Hindlimb muscle (tissue), 1 donor: ENCODE measurements at places on chromosomes 5 and 9.

- no peak for DNase-seq
Observed at GRCh38 chr9:99459919-99460318, 237.8 kb downstream of the SEC61B start.

DNA sequence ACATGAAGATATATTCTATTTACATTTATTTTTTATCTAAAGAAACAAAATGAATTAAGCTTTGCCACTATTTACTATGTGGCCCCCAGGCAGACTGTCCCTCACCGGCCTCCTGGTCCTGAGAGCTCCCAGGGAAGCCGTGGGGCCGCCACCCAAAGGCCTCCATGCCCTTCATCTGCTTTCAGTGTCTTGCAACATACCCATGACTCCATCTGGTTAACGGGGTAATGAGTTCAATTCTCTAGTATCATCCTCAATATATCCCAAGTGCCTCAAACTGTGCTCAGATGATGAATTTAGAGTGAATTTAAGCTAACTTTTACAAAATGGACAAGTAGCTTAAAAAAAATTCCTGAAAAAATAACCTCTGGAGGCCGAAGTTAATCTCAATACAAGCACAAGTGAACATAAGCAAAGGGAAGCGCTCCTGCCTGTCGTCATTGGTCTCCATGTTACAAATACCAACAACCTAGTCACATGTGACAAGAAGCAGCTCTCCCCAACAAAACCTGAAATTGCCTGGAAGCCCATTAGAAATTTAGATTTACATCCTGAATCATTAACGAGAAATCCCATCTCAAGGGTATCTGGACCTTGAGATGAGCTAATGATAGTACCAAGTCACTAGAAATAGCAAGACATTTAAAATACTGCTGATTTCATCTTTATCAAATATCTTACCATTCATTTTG, 26.1 kb downstream of the DAP start:
- no peak for DNase-seq

- DNase-seq, result no peak
Observed at GRCh38 chr5:170121321-170121720, 15.6 kb downstream of the FOXI1 start.

- DNase-seq, result no peak
Observed at GRCh38 chr5:109546461-109546860, 136.7 kb upstream of the PJA2 start.

DNA sequence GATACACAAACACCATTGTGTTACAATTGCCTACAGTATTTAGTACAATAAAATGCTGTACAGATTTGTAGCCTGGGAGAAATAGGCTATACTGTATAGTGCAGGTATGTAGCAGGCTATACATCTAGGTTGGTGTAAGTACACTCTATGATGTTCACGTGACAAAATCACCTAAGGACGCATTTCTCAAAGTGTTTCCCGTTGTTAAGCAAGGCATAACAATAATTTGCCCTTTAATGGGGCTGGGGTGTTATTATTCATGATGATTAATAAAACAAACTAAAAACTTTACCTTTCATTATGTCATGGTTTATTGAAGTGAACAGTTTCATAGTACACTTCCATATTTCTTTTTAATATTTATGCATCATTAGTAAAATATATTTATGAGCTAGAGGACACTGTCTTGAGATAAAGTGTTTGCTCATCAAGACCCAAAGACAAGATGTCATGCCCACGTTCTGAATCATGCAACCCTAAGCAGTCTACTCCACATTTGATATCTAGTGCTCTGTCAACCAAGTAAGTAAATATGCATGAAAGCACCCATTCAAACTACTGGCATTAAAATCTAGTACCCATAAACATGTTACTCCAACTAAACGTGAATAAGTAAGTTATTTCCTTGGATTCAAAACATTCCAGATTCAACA, 220.5 kb downstream of the NR2F1-AS1 start:
- no peak for DNase-seq

DNA sequence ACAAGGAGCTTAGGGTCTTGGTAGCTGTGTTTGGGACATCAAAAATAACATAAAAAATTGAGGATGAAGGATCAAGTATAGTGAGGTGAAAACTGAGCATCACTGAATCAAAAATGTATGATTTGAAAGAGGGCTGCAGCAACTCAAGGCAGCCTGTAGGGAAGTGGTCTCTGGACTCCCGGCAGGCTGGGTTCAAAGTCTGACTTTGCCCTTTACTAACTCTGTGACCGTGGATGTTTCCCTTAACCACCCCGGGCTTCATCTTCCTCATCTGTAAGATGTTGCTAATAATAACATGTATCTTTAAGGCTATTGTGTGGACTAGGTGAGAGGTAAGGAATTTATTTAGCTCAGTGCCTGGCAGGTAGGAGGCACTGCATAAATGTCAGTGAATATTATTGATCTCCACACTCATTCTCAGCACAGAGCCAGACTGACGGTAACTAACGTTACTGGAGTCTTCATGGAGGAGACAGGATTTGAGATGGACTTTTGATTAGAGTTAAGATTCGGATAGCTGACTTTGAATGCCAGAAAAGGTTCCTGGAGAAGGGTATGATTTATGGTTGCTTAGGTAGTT, 367.3 kb downstream of the NDUFS4 start:
- DNase-seq, result no peak

DNA sequence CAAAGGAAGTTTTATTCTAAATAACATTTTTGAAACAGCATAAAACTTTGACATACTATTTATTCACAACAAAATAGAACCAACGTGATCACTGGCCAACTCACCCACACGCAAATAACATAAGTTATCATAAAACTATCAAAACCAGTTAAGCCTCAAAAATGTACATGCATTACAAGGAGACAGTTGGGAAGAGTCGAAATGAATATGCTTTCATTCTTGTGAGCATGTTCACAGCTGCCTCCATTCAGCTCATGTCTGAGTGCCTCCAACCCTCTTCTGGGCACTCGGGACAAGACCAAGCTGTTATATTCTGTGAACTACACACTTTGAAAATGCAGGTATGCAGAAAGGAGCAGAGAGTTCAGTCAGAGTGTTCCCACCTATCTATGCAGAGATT, 284.9 kb downstream of the BNC2 start:
- DNase-seq, result no peak

DNA sequence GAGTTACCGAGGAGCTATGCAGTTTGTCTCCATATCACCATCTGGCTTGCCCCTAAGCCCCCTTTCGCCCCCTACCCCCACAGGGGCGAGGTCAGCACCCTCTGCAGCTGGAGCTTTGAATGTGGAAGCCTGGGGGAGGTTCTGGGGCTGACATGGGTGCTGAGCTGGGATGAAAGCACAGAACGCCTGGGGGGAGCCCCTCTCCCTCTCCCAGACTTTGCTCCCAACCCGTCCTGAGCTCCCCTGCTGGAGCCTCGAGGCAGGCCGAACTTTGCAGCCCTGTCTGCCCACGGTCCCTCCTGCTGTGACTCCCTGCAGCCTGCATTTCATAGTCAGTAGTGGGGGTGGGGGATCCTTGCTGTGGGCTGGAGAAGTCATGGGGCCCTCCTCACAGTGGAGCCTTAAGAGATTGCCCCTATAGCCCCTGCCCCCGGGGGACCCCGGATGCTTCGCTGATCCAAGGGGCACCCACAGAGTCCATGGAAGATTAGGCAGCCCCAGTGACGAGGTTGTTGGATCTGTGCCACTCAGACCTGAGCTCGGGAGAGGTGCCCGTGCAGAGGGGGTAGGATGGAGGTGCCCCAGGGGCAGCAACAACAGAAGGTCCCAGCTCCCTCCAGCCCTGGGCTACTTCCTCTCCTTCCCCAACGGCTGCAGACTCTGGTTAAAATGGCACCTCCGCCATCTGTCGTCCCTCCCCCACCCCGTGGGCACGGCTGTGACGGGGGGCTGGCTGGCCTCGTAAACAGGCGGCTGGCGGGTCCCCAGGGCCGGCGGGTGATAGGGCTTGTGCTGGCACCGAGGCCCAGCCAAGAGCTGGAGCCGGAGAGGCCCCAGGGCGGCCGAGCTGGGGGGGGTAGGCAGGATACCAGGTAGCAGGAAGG, 162.0 kb downstream of the C9orf50 start:
- DNase-seq, result peak; percentile 40

DNA sequence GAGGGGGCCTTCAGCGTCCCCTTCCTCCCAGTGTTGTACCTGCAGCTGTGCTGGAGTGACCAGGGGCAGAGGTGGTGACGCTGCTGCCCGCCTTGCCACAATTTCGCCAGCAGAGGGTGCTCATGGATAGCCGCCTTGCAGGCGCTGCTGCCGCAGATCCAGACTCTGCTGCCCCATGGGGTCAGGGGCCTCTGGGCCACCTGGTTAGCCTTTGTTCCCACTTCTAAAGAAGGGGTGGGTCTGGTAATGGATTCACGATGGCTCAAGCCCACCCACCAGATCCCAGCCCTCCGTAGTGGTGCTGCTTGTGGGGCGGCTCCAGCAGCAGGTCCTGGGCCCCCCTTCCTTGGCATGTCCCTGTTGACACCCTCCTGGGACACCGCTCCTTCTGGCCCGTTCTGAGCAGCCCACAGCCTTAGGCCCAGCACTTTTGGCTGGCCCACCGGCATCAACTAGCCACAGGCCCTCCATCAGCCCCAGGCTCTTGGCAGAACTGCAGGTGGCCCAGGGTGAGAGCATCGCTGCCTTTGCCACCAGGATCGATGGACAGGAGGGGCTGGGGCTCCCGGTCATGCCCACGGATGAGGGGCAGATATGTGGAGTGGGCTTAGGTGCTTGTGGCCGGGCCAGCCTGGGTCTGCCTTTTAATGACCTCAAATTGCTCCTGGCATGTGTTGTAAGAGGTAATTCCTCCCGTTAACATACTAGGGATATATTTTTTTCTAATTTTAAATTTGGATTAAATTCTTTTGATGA, 57.2 kb downstream of the COL5A1 start:
- no peak for DNase-seq

DNA sequence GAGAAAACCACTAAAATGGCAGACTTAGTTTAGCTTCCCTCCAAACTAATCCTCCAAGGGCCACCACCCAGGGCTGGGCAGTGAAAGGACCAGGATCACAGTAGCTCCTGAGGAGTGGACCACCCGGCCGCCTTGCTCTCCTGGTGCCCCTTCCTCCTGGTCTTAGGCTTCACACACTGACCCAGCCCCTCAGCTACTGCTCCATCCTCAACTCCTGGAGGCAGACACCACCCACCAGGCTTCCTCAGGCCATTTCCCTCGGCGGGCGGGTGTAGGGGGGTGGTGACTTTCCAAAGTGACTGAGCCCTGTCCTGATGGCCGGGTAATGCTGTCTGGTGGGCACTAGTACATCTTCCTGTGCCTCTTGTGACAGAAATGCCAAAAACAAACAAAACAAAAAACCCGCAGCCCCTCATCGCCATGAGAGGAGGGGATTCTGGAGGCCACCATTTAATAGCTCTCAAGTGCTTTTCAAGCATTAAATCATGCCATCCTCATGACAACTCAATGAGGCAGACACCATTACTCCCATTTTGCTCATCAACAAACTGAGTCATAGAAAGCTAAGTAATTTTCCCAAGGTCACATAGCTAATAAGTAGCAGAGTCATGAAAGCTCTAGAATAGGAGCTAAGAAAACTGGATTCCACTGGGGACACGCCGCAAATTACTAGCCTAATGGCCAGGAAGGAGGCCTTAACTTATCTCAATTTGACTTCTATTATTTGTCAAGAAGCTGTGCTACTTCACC, 91.3 kb upstream of the LRRTM2 start:
- no peak for DNase-seq

DNA sequence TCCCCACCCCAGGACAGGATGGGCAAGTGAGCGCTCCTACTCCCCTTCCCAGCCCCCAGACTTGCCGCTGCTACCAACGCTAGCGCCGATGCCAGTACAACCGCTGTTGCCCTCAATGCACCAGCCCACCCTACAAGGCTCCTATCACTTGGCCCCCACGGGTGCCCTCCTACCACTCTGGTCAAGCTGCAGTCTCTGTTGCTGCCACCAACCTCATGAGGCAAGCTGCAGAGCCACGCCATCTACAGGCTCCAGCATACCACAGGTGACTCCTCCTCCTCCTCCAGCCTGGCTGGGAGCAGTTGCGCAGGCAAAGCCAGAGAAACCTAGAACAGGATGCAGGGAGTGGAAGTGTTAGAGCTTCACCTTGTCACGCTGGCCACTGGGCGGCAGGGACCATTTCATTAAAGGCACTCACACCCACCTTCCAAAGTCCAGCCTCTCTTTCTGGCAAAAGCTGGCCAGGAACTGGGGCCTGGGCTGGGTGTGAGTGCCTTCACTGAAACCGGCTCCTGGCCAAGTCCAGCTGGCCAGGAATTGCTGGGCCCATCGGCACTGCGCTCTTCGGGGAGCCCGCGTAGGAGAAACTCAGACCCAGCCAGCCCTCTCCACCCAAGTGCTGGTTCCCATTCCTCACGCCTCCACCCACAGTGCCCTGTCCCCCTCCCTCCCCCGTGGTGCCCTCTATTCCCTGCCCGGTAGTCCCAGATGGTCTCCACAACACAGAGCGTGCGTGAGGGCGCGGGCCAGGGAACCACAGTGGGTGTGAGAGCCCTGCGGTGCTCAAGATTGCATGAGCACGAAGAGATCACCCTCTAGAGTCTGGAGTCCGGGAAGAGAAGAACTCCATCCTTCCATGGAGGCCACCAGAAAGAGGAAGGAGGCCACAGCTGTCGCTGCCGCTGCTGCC, 1.6 kb upstream of the PCAT7 start:
- DNase-seq, result no peak

DNA sequence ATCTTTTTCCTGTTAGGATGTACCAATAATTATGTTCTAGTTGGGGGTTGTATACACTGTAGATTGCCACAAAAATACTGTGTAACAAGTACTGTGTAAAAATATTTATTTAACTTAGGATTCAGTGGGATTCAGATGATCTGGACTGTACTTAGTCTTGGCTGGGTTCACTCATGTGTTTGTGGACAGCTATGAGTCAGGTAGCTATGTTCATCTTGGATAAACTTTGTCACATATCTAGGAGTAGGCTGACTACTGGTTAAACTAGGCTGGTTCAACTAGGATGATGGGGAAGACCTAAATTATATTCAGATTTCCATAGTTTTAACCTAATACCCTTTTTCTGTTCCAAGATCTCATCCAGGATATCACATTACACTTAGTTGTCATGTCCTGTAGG, 32.1 kb upstream of the TNFSF15 start:
- no peak for DNase-seq

DNA sequence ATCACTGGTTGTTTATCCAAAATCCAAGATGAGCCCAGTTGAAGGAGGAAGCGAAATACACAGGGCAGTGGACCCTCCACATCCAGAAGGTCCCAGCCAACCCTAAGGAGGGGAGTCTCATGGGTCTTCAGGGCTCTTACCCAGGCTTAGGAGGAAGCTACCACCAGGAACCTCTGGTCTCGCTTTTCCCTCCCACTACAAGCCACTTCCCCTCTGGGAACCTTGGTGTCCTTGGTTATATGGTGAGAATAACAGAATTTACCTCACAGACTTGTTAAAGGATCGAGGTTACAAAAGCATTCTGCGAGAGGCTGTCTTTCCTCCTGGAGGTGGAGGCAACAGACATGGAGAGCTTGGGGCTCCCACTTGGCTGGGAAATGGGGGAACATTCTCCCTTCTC, 3.4 kb downstream of the HIGD2A start:
- no peak for DNase-seq
